NCI-H345 (cell line): ENCODE measurements at places on chromosomes 6 and 20.
A peak's percentile ranks its signal among the peaks of the same experiment; 100 is the strongest.

- no peak for DNase-seq
Observed at GRCh38 chr20:59247731-59248684, 52.4 kb upstream of the EDN3 start.

GRCh38 chr6:100268326-100268725 is 196.4 kb downstream of the SIM1 start:
- no peak for DNase-seq

- no peak for DNase-seq
Observed at GRCh38 chr20:25509084-25509483, 76.2 kb downstream of the NINL start.

DNA sequence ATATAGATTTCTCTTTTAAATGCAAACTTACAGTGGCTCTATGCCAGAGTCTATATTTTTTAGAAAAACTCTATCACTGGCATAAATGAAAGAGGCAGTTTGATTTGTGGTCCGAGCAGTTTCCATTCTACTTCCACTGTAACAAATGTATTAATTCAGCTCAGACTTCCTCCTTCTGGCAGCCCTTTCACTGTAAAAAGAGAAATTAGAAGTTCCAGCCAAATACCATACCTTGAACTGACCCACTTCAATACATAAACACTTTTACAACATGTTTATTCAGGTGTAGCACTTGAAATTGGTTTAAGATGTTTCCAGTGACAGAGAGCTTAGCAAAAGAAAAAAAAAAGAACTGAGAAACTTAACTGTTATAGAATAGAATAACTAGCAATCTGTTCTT is 99.3 kb downstream of the BMP5 start:
- no peak for DNase-seq

GRCh38 chr6:163828038-163828795 is 413.7 kb downstream of the QKI start:
- no peak for DNase-seq

DNA sequence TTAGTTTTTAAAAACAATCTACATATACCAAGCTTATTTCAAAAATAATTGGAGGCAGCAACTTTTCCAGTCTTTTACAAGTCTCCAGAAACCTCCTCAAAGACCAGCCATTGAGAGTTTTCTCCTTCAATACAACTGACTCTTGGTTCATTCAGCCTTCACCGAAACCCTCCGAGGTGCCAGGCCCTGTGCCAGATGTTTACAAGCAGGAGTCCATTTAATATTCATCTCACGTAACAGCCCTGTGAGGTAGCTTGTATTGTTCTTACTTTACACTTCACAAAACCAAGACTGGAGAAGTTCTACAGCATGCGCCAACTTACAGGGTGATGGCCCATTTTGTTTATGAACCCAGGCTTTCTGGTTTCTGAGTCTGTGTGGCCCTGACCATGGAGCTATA is 5.5 kb upstream of the NEDD9 start:
- DNase-seq = no peak

- DNase-seq = peak; percentile 60
Observed at GRCh38 chr6:70706491-70707123, 38.9 kb downstream of the SMAP1 start.

DNA sequence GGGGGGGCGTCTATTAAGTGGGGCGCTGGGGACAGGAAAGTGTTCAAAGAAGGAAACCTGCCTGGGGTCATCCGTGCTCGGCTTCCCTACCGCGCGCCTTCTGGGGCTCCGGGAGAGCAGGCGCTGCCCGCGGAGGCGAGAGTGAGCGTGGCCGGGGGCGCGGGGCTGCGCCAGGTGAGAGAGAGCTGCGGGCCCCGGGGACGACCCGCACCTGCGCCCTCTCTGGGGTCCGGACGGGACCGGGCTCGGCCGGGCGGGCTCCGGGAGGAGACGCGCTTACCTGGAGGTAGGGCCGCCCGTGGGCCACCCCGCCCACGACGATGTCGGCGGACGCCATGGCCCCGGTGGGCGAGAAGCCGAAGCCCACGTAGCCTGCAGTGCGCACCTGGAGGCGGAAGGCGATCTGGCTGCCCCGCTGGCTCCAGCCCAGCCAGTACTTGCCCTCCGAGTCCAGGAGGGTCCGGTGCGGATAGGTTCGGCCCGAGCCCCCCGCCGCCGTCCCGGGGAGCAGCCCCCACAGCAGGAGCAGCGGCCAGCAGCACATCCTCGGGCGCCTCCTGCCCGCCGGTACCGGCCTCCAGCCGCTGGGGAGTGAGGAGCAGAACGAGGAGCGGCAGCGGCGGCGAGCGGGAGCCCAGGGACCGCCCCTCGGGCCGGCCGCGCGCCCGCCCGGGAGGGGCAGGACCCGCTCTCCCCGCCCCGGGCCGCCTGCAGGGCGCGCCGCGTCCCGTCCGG is at the start of gene MOXD1:
Gene MOXD1 (minus strand): TSS at position 593 of the 735 bp plus-strand sequence. CDS start 49 bp downstream, at position 544.
- DNase-seq = peak; percentile 12

DNA sequence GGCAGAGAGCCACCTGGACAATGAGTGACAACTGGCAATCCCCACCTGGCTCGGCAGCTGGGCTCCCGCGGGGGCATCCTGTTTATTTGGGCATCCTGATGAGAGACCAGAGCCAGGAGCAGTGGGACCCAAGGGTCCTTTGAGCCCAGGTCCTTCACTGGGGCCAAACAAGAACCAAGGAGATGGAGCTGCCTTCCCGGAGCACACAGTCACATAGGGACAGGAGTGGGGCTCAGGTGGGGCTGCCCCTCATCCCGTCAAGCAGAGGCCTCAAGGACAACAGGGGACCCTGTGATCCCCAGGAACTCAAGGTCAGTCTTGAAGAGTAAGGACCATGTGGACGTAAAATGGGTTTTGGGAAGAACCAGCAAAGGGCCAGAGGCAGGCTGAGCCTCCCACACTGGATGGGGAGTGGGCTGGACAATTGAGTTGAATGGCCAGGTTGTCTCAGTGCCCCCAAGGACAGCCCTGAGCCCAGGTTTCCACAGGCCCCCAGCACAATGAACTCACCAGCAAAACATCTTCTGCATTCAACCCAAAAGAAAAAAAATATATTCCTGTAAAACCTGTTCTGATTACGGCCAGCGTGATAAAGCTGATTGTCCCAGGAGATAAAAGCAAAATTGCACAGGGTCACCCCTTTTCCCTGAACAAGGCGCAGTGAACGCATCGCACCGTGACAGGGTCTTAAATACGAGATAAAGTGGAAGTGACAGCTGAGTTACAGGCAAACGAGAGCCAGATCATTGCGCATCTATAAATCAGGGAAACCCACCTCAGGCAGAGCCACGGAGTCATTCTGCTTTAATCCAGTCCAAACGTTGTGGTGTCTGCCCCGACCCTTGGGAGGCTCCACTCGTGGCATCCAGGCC is 86.2 kb downstream of the ANKRD60 start:
- DNase-seq = no peak

GRCh38 chr6:125577124-125577662 is 172.2 kb upstream of the HEY2 start:
- DNase-seq = no peak

- no peak for DNase-seq
Observed at GRCh38 chr6:121504227-121504626, 68.8 kb downstream of the GJA1 start.

- peak; percentile 68 for DNase-seq
Observed at GRCh38 chr20:2652724-2653555, 508 bp downstream of the NOP56 start.

DNA sequence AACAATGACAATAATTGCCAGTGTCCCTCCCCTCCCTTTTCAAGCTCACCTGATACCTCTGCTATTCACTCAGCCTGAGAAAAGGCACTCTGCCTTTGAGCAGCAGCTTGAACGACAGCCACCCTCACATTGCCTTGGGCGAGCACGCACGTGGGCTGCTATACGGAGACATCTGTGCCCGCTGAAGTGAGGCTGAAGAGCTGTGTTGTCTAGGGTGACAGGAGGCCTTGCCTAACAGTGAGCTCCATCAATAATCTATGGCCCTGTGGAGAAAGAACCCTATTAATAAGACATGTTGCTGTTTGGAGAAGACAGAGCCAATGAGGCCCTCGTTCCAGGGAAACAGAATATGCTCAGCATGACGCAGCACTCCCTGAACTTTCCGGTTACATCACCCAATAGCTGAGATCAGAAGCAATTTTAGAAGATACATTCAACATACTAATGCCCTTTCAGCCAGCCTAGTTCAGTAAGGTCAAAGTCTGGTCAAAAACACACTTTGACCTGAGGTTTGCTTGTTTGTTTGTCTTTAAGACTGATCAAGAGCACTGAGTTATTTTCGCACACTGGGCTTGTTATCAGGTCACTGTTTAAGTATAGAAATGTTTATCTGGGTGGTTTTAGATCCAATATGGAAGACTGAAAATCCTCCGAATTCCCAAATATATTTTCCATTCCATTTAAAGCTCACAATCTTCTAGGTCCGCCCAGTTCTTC is 30.6 kb downstream of the RBM24 start:
- DNase-seq = peak; percentile 2

DNA sequence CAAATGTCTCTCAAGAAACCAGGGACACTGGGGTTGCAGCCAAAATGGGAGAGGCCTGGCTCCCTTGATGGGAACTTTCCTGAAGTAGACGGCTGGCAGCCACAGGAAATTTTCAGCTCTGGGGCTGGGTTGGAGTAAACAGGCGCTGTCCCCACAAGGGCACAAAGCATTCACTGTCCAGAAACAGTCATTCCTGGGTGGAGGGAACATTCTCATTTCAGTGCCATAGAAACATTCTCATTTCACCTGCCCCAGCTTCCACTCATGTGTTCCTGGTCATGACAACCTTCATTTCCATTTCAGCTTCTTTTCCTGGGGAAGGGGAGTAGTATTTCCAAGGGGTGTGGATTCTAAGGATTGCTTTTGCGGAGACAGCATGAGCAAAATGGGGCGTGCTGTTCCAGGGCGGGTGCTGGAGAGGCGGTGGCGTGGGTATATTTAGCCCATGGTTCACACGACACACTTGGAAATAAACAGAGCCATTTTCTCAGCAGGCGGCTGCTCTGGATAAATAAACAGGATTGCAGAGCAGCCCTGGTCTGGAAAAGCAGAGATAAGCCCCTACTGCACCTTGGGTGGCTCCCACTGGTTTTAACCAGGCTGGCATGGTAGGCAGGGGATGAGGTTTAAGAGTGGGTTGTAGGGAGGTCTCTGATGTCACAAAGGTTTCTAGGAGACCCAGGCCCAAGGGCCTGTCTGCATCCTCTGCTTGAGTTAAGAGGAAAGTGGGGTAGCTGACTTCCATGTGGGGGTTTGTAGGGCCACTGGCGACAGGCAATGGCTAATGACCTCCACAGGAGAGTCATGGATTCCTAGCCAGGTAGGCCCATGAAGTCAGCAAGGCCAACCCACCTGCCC is 32.9 kb downstream of the COX4I2 start:
- peak; percentile 92 for DNase-seq

DNA sequence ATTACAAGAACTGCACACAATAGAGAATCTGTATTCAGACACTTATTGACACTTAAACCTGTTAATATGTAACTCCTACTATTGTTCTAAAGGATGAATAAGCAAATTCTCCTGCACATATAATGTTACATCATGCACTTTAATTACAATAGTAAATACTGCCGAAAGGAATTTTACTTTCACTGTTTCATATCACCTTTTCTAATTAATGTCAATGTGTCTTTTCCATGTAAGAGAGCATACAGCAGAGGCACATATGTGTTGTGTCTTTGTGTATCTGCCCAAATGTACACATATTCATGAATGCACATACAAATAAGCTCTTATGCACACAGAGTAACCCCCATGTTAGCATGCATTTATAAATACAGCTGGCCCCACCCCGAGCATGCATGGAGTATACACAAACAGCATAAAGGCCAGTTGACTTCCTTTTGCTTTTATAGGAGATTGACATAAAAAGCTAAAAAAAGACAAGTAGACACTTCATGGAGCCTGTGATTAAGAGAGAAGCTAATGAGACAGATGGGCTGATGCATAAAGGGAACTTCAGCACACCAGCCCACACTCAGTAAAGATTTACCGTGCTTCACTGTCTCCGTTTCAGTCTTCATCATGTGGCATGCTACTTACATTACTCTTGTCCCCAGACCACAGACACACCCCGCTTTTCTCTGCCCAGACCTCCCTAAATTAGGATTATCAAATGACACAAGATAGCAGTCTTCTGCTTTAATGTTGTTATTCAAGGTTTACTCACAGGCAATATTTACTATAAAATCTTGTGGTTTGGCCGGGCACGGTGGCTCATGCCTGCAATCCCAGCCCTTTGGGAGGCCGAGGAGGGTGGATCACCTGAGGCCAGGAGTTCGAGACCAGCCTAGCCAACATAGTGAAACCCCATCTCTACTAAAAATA is 184.6 kb downstream of the ATXN1 start:
- no peak for DNase-seq

- no peak for DNase-seq
Observed at GRCh38 chr6:26045928-26046368, 41.3 kb upstream of the HFE start.

DNA sequence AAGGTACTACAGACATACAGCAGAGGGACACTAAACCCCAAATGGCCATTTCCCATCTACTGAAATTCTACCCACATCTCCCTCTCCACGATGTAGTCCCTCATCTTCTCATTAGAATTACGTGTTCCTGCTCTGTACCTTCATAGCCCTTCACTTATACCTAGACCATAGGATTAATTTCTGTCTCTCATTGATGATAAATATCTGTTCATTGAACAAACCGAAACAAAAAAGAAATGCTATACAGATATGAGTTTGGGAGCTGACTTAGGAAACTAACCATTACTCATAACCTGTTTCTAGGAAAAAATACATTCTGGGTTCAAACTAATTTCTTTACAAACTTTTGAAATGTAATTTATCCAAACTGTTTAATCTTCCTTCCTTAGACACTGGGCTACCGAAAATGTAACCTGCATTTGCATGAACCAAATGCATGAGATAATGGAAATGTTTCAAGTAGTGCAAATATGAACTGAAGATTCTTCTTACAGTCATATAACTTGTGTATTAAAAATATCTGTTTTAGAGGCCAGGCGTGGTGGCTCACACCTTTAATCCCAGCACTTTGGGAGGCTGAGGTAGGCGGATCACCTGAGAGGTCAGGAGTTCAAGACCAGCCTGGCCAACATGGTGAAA is 85.3 kb downstream of the GJA10 start:
- DNase-seq = no peak

- DNase-seq = no peak
Observed at GRCh38 chr20:20685635-20686034, 26.8 kb downstream of the RALGAPA2 start.

- no peak for DNase-seq
Observed at GRCh38 chr6:41347378-41348050, 12.1 kb downstream of the NCR2 start.

DNA sequence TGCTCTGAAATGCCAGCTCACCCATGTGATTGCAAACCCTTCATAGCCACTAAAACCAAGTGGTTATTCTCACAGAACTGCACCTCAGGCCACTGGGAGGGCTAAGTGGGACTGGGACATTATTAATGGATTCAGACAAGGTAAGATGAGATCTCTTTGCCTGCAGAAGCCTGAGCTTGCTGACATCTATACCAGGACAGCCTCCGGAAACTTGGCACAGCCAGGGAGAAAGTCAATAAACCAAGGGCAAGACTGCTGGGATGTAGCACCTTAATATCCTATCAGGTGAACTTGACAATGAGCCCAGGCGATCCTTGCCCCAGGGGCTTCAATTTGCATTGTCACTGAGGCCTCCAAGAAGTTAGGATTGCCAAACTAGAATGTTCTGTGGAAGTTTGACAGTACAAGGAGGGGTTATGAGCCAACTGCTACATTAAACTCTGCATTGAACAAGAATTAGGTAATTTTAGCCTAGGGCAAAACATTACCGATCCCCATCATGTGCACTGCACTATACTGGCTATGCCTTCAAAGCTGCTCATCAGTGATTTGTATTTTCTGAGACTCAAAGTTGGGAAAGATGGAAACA is 60.1 kb upstream of the RALGAPA2 start:
- DNase-seq = peak; percentile 33

- no peak for DNase-seq
Observed at GRCh38 chr6:157551041-157551832, 170.2 kb downstream of the ZDHHC14 start.
